ENCODE measurements at places on chromosomes 1 and 21. TPM values are rescaled to one million over a fixed set of nuclear protein-coding genes. Genes with fewer than 3 reads are reported as not detected.

MIXL1 gene
- not detected for total RNA-seq

NES gene
- total RNA-seq: 50.1 TPM

PROK1 gene
- not detected for total RNA-seq

PPIH gene
- total RNA-seq: 96.5 TPM

OR2L8 gene
- total RNA-seq: not detected

PKN2 gene
- 15.8 TPM for total RNA-seq

ITPKB gene
- total RNA-seq: 7.2 TPM

TAS1R1 gene
- 0.04 TPM for total RNA-seq

NASP gene
- 182 TPM for total RNA-seq

PRKAA2 gene
- 2.0 TPM for total RNA-seq

ADAMTSL4 gene
- total RNA-seq: 7.7 TPM

MFSD2A gene
- 20.3 TPM for total RNA-seq

MYOM3 gene
- 0.03 TPM for total RNA-seq

KISS1 gene
- 12.4 TPM for total RNA-seq

GJA4 gene
- not detected for total RNA-seq

HES5 gene
- total RNA-seq: not detected

PLA2G2F gene
- not detected for total RNA-seq

ZC3H12A gene
- total RNA-seq: 14.9 TPM

ZSWIM5 gene
- total RNA-seq: 0.11 TPM

SLC44A3 gene
- not detected for total RNA-seq

KRTAP21-2 gene
- total RNA-seq: not detected

EBNA1BP2 gene
- 322 TPM for total RNA-seq

CLCNKA gene
- not detected for total RNA-seq

RAVER2 gene
- total RNA-seq: 11.5 TPM

IBA57 gene
- total RNA-seq: 10.7 TPM

ITGB2 gene
- 1.8 TPM for total RNA-seq

TRIM58 gene
- 12.9 TPM for total RNA-seq

CR1L gene
- not detected for total RNA-seq

DPT gene
- total RNA-seq: not detected

LPAR3 gene
- total RNA-seq: 6.8 TPM

AADACL3 gene
- total RNA-seq: not detected

TSSK3 gene
- total RNA-seq: 1.5 TPM

PRR9 gene
- not detected for total RNA-seq

ELF3 gene
- 1.7 TPM for total RNA-seq

CHIA gene
- not detected for total RNA-seq

SERINC2 gene
- 22.6 TPM for total RNA-seq

CELSR2 gene
- total RNA-seq: 6.4 TPM

KCNA2 gene
- 0.03 TPM for total RNA-seq

POU3F1 gene
- 0.08 TPM for total RNA-seq

HES3 gene
- not detected for total RNA-seq

GBP6 gene
- not detected for total RNA-seq

LRRC71 gene
- total RNA-seq: not detected

TFAP2E gene
- total RNA-seq: 0.79 TPM

ZMPSTE24 gene
- total RNA-seq: 33.9 TPM

TNFRSF14 gene
- 9.9 TPM for total RNA-seq

SARS1 gene
- 398 TPM for total RNA-seq

ST6GALNAC5 gene
- 2.3 TPM for total RNA-seq

TGFB2 gene
- 0.88 TPM for total RNA-seq

LCK gene
- total RNA-seq: not detected

Data from A375 (cell line).